ENCODE measurements at places on chromosomes 1 and 21. TPM values are rescaled to one million over a fixed set of nuclear protein-coding genes. Genes with fewer than 3 reads are reported as not detected.

The TMEM82 gene
- not detected for polyA plus RNA-seq

The BRINP2 gene
- polyA plus RNA-seq: not detected

The OXCT2 gene
- polyA plus RNA-seq: 0.37 TPM

The TPTE gene
- polyA plus RNA-seq: not detected

- peak; percentile 76 for DNase-seq
Measured at GRCh38 chr1:240344918-240345317, 253.2 kb downstream of the FMN2 start.

GRCh38 chr1:199809311-199809710, 218.2 kb upstream of the NR5A2 start:
- DNase-seq: peak; percentile 50

DNA sequence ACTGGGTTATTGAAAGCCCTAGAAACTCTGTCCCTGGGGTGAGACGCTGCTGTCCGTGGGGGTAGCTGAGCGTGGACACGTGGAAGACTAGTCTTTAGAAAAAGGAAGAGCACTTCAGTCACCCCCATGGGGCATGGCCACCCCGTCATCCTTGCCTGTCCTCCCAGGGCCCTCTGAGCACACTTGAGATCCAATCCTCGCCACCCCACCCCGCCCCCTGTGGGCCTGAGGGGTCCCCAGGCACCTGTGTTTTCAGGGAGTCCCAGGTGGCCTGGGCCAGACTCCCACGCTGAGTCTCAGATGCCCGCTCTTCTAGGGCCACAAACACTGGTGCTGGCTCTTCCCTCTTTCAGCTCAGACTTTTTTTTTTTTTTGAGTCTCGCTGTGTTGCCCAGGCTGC, 2.5 kb downstream of the PRKCZ start:
- DNase-seq: no peak

DNA sequence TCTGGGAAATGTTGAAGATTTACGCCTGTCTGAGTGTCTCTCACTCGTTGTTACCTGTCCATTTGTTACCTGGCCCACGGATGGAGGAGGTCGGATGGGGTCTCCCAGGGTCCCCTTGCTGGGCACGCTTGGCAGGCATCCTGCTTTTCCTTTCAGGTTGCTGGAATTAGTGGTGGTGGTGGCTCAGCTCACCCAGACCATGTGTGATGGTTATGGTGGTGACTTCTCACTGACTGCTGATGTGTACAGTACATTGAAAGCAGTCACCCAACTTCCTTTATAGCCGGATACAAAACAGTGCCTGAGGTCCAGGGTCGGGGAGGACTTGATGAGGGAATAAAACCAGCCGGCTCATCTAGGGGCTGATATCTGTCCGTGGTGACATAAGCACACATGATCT, 19.5 kb downstream of the MAPKAPK2 start:
- DNase-seq: no peak

GRCh38 chr1:56758135-56758534, 61.1 kb downstream of the FYB2 start:
- no peak for DNase-seq

DNA sequence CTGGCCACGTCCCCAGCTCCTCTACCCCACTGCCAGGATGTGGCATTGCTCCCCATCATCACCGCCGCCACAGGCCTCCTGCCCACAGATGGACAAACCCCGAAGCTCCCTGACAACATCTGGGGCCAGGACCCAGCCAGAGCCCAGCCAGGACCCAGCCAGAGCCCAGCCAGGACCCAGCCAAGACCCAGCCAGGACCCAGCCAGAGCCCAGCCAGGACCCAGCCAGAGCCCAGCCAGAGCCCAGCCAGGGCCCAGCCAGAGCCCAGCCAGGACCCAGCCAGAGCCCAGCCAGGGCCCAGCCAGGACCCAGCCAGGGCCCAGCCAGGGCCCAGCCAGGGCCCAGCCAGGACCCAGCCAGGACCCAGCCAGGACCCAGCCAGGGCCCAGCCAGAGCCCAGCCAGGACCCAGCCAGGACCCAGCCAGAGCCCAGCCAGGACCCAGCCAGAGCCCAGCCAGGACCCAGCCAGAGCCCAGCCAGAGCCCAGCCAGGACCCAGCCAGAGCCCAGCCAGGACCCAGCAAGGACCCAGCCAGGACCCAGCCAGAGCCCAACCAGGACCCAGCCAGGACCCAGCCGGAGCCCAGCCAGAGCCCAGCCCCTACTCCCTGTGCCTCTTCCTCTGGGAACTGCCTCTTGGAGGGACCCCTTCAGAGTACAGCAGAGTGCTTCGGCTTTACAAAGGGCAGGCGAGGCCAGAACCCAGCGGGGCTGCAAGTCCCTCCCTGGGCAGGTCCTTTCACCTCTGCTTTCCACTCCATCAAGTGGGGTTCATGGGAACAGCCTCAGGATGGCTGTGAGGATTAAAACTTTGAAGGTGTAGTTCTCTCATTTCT, 43.7 kb downstream of the DISP3 start:
- DNase-seq: no peak

DNA sequence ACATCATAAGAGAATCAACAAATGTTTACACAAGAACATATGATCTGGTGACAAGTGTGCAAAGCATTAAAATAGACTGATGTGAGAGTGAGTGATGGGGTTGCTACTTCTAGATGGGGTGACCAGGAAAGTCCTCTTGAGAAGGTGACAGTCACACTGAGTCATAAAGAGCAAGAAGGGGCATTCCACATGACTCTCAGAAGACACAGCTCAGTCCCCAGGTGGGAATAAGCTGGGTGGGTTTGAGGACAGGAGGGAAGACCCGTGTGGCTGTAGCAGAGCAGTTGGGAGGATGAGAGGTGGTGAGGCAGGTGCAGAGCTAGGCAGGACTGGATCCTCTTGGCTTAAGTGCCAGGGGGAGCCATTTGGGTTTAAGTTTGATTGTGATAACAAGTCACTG, 53.1 kb downstream of the TNR start:
- DNase-seq: no peak

GRCh38 chr1:221228594-221228993, 349.4 kb downstream of the HLX start:
- DNase-seq: no peak

DNA sequence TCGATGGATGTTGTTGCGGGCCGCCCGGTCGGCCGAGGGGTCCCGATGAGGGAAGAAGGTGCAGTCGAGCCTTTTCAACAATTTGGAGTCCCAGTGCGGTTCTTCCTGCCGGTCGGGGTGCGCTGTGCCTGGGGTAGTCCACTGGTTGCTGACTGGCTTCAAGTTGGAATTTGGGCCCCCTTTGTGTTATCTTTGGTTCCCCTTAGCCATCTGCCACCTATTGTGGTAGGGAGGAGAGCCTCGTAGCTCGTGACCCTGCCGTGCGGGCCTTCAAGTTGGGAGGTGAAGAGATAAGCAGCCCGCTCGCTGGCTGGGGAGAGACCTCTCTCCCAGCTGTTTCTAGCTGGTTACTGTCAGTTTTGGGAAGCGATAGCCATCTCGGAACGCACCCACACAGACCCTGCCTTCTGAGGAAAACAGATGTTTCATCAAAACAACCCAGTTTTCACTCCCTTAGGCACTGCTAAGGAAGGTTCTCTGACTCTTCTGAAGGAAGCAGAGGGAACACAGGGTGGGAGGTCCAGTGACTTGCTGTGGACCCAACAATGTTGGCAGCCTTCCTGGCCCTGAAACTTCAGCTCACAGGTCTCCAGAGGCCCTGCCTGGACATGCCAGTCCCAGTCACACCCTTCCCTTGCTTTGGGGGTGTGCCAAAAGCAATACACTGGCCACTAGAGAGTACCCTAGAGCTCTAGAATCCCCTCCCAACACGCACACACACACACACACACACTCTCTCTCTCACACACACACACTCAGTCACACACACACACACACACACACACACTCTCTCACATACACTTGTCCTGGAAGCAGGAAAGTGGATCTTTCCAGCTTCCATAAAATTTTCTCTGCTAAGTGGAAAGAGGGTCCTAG, 1.0 kb downstream of the BTG2 start:
- DNase-seq: peak; percentile 70

Data from GM23248 (cell line).